NCI-H1930 (cell line): ENCODE measurements at places on chromosomes 6 and 20.

DNA sequence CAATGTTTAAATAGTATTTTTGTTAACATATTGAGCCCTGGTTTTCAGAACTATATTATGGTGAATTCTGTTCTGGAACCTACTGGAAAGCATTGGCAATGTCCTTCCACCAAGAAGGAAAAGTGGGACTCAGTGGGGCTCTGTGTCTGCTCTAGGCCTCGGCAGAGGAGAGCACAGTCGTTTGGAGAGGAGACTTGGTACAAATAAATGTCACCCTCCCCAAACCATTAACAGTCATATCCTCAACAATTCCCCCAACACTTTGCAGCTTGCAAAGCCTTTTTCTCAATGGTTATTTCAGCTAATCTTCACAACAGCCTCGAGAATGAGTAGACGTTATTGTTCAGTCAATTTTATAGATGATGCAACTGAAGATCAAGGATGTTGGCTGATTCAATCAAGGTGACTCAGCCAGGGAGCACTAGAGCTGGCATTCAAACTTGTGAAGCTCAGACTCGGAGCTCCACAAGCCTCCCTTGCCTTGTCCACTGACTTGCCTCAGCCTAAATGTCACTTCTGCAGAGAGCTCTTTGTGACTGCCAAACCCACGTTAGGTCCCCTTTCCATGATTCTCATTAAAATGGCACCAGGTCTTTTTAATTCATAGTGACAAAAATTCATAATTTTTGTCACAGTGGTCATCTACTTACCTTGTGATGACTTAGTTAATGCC lies 60.6 kb downstream of the TOX2 start:
- DNase-seq = no peak

DNA sequence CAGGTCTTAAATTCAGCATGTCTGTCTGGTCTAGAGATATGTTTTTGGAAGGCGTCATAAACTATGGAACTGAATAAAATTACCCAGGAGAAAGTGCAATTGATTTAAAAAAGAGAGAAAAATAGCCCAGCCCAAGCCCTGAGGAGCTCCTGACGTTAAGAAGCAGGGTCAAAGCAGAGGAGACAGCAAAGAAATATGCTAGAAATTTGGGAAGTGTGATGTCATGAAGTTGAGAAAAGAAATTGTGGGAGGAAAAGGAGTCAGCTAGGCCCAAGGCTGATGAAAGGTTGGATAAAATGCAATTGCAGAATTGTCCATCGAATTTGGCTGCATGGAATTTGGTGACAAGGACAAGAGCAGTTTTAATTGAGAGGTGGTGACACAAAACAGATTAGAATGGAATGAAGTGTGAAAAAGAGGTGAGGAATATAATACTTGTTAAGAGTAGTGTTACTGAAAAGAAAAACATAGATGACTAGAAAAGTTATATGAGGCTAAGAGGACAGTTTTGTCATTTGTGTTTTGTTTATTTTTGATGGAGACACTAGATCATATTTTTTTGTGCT lies 381.6 kb downstream of the LAMA2 start:
- no peak for DNase-seq

DNA sequence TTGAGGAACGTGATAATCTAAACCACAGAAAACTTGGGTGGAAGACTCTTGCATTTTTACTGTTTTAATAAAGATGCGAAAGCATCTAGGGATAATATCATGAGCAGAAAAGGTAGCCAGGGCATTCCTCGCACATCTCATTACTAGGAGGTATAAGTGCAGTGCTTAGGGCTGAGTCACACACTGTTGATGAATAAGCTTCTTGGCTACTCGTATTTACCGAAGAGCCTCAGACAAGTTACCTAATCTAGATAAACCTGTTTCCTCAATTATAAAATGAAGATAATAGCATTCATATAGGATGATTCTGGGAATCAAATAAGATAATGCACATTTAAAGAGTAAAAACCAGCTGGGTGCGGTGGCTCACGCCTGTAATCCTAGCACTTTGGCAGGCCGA lies 780 bp upstream of the KIAA0319 start:
- DNase-seq = no peak

DNA sequence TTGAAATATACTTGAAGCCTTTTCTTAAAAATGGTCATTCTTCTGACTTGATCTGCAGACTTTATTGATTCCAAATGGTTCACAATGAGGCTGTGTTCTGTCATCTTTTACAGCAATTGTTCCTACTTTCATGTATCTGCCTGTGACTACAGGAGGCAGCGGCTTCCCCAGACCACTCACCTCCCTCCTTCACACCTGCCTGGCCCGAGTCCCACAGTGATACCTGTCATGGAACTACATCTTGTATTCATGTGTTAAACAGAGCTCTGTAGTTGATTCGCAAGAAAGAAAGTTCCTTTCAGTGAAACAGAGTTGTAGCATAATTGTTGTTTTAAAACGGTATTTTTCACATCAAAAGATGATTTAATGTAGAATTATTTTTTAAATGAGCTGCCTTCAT lies 673.5 kb upstream of the AGPAT4 start:
- DNase-seq = no peak

- no peak for DNase-seq
Measured at GRCh38 chr6:127956260-127956888, 55.5 kb upstream of the THEMIS start.

DNA sequence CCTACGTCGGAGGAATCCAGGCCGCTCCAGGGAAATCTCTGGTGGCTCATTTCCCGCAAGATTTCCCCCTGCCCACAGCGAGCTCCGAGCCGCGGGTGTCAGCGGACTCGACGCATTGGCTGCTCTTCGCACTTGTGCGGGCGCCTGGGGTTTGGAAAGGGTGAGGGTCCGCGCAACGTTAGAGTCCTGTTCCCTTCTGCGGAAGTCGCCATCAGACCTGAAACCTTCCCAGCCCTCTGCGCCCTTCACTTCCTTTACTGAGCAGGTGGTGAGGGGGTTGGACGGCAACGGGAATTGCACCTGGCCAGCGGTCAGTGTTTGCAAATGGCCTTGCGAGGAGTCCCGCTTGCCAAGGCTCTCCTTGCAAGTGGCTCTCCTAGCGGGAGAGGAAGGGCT lies 8.4 kb downstream of the PAX1 start:
- no peak for DNase-seq

- DNase-seq = no peak
Measured at GRCh38 chr6:22023937-22024336, 272.9 kb downstream of the PRL start.

GRCh38 chr6:138109042-138109997 lies 2.1 kb upstream of the PERP start:
- DNase-seq = peak; percentile 28

DNA sequence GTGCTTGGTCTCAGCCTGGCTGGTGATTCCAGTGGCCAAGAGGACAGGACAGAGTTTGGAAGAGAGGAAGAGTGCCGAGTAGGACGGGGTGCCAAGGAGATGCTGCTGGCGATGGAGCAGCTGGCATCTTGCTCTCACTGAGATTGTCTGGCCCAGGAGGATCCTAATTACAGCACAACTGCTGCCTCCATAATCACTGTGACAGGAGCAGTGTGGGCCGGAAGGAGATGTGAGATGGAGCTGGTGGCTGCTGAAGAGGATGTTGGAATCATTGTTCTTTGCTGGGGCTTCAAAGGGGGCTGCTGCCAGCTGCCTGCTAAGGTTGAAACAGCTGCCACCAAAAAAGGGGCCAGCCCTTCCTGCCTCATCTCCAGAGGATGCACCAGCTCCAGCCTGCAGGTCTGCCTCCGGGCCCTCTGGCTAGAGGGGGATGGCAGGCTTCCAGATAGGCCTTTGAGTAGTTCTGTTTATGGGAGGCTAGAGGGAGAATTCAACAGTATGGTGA lies 214.4 kb downstream of the RNF144B start:
- no peak for DNase-seq

DNA sequence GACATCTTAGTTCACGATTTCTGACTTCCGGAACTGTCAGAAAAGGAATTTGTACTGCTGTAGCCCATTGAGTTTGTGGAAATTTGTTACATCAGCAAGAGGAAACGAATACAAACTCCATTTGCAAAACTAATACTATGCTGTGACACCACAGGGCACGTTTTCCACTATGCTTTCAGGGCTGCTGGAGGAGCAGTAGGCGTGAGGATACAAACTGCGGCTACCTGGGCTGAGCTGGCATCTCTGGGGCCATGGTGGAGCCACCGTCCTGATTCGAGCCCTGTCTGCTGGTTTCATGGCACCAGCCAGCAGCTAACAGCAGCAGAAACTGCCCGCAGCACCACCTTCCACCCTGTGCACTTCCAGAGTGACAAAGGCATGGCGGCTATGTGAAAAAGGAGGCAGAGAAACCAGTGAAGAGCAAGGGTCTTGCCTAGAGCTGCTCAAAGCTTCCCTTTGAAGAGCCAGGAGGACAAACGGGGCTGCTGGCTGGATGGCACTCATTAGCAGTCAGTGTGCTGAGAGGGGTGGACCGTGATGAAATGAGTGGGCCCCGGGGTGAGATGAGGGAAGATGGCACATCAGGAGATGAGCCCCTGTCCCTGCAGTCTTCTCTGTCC lies 58.9 kb upstream of the STX16 start:
- no peak for DNase-seq

- no peak for DNase-seq
Measured at GRCh38 chr6:48486876-48487275, 375.9 kb upstream of the PTCHD4 start.

DNA sequence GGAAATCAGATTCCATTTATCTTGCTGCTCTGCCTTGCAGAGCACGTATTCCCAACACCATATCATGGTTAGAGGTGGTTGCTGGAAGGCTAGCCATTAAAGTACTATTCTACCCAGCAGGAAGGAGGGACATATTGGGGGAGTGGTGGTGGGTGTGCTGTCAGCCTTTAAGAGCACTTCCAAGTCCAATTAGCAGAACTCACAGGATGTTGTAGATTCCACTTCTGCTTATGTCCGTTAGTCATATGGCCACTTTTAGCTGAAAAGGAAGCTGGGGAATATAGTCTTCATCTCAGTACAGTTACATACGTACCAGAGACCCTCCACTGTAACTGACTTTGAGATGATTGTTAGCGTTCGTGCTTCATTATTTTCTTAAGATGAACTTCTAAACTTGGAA lies 94.4 kb downstream of the SAMD3 start:
- no peak for DNase-seq

DNA sequence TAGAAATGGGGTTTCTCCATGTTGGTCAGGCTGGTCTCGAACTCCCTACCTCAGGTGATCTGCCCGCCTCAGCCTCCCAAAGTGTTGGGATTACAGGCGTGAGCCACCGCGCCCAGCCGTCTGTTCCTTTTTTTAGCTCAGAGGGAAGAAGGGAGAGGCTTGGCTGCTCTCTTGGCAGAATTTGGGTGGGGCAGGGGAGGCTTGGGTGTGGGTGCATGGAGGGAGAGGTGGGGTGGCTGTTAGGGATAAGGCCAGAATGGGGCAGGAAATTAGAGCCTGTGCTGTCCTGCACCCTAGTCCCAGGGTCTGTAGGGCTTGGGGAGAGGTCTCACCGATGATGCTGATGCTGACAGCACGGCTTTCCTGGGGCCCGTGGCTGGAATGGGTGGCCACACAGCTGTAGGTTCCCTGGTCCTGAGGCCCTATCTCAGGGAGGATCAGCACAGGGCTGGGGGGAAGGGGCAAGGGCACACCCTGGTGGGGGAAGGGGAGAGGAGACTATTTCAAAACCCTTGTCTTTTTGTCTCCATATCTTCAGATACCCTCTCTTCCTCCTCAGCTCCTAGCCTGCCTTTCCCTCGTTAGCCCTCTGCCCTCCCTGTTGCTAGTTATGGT lies 2.0 kb downstream of the AGER start:
- DNase-seq = no peak

- DNase-seq = peak; percentile 42
Measured at GRCh38 chr6:158662954-158663624, 13.2 kb downstream of the SYTL3 start.

DNA sequence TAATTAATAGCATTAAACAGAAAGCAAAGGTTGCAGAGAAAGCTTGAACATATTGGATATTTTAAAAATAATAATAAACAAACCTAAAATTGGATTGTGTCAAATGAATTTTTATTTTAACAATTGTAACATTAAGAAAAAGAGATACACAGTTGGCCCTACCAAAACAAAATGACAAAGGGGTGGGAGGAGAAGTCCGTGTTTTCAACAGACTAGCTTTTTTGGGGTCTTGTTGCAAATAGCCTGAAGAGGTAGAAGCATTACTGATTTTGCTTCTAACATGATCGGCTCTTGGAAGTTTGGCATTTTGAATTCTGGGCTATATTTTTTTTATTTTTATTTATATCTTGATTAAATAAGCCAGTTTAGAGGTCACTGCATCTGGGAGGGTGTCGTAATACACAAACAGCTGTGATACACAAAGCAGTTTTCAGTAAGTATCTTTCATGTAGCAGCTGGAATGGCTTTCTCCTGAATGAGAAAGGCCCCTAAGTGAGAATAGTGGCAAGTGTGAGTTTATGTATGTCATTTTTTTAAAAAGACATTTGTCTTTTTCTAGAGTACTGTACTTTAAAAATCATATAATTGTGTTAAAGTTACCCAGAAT lies 85.5 kb upstream of the ZNF217 start:
- DNase-seq = no peak

- no peak for DNase-seq
Measured at GRCh38 chr6:155595284-155595683, 139.6 kb upstream of the NOX3 start.

DNA sequence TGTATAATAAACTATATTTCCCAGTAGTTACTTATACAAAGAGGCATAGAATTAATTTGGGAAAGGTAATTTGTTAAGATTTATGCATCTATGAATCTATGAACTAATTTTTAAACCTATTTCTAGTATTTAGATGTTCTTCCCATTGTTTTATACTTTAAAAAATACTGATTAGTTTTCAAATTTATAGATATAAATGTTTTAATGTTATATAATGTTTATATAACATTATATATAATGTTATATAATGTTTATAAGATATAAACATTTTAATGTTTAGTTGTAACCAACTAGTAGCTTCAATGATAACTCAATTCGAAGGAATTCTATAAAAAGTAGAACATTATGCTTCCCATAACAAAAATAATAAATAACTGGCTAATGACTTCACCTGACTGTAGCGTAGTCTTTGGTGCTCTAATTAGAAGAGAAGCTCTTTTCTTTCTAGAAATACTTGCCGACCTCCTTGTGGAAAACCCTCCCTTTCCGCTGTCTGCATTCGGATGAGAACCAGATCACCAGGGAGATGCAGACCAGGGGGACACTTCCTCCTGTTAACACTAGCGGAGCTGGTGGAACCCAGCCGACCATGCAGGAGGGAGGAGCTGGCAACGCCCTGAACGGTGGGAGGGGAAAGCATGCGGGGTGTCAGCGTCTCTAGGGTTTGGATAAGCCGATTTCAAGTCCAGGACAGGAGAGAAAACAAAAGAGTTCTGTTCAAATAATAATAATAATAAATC lies 158.4 kb downstream of the OR2B2 start:
- peak; percentile 82 for DNase-seq
